ENCODE measurements at places on chromosomes 4 and X. TPM values are rescaled to one million over a fixed set of nuclear protein-coding genes. Genes with fewer than 3 reads are reported as not detected.

- no peak for DNase-seq
Measured at GRCh38 chrX:19630776-19631707, 115.7 kb upstream of the MAP3K15 start.

GRCh38 chr4:5925419-5926200 is 32.7 kb upstream of the CRMP1 start:
- DNase-seq = no peak

GRCh38 chrX:22652596-22652995 is 347.2 kb upstream of the DDX53 start:
- no peak for DNase-seq

Gene SPANXC
- total RNA-seq = not detected

Gene CSAG2
- total RNA-seq = not detected

GRCh38 chr4:59712470-59712869 is 1487.7 kb upstream of the ADGRL3 start:
- no peak for DNase-seq

DNA sequence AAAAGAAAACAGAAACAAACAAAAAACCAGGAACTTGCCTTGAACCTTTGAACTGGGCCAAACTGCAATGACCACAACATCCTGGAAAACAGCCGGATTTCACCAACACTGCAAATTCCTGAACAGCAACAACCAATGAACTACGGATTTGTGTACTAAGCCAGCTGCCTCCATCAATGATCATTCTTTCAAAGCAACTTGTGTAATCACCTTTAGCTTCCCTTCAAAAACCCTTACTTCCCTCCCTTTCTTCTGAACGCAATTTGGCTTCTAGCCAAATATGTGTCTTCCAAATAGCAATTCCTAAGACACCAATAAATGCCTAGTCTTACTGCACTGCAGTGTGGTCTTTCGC is 98.5 kb upstream of the FAM47C start:
- DNase-seq = no peak

- no peak for DNase-seq
Measured at GRCh38 chr4:174357321-174357720, 73.6 kb downstream of the CEP44 start.

Gene BRS3
- total RNA-seq = not detected

Gene HSFX3
- total RNA-seq = not detected

- DNase-seq = no peak
Measured at GRCh38 chr4:95044324-95044837, 286.6 kb downstream of the BMPR1B start.
